ENCODE measurements at places on chromosomes 3 and 15. TPM values are rescaled to one million over a fixed set of nuclear protein-coding genes. Genes with fewer than 3 reads are reported as not detected.

Gene MASP1
- 0.92 TPM for total RNA-seq

DNA sequence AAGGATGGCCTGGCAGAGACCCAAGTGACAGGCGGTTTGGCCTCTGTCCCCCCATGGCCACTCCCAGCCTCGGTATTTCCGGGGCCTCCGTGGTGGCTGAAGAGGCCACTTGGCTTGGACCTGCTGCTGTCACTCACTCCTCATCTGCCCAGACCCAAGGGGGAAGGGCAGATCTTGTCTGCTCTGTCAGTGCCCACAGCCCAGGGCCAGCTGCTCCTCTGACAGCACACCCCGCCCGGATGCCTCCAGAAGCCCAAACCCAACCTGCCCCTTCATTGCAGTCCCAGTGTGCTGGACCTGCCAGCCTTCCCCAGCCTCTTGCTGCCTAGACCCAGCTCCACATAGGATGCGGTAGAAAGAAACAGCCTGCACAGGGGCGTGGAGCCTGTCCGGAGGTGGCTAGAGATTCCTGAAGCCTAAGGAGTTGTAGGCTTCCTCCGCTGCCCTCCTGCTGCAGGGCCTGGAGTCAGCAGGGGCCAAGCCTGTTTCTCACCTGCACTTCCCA lies 52.0 kb downstream of the MAGEF1 start:
- no peak overlapping the region for H3K4me3 ChIP-seq
- H3K27ac ChIP-seq = no peak overlapping the region
- no peaks in the 10 kb centered on the region for H3K27me3 ChIP-seq
- peaks cover 1% of the 10 kb centered on the region for H3K36me3 ChIP-seq

DNA sequence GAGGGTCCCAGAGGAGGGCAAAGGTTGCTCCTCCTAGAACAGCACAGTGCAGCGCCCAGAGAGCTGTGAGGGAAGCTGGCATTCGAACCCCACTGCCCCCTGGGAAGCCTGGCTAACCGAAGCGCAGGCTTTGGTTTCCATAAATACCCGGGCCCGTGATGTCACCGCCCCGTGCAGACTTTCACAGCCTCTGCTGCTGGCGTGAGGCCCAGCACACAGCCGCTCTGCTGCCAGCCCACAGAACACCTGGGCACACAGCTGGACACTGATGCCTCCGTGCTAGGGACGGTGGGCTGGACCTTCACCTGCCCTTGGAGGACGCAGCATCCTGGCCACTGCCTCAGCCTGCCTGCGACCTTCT lies 1.0 kb downstream of the IQSEC1 start:
- H3K27me3 ChIP-seq = peaks cover 29% of the 10 kb centered on the region
- H3K4me1 ChIP-seq = peaks cover 8% of the 10 kb centered on the region
- no peak overlapping the region for H3K4me3 ChIP-seq
- no peaks in the 10 kb centered on the region for H3K36me3 ChIP-seq

GRCh38 chr15:92666780-92667179 lies 11.2 kb upstream of the FAM174B start:
- H3K27me3 ChIP-seq = peaks cover 6% of the 10 kb centered on the region
- DNase-seq = no peak
- H3K4me3 ChIP-seq = no peak overlapping the region
- H3K4me1 ChIP-seq = peaks cover 37% of the 10 kb centered on the region

DNA sequence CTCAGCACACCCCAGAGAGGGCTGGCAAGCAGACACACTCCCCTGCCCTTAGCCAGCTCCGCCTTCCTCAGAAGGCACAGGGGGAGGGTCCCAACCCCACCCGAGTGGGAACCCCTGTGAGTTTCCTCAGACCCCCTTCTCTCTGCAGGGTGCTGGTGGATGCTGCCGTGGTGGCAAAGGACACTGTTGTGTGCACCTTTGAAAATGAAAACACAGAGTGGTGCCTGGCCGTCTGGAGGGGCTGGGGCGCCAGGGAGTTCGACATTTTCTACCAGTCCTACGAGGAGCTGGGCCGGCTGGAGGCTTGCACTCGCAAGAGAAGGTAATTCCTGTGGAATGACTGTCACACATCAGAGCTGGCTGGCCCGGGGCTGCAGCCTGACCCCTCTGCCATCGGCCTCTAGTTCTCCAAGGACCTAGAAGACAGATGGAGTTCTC lies 149.4 kb downstream of the LRRK1 start:
- DNase-seq = peak; percentile 73
- peak overlapping the region; percentile 32 for H3K27ac ChIP-seq
- no peak overlapping the region for H3K4me3 ChIP-seq
- H3K4me1 ChIP-seq = peaks cover 40% of the 10 kb centered on the region

Gene RETNLB
- total RNA-seq = not detected

DNA sequence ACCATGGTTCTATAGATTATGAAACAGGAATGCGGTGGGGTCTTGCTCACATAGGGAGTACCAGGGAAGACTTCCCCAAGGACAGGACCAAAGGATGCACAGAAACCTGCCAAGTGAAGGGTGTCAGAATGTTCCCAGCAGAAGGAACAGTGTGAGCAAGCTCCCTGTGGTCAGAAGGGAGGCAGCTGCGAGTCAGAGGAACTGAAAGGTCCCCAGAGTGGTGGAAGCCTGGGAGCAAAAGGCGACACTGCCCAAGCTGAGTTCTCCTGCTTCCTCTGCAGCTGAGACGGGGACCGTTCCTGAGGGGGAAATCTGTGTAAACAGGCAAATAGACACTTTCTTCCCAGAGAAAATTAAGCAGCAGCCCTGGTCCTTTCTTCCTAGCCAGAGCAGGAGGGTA lies 14.2 kb upstream of the SLC6A6 start:
- H3K36me3 ChIP-seq = no peaks in the 10 kb centered on the region
- H3K27me3 ChIP-seq = no peaks in the 10 kb centered on the region
- H3K4me3 ChIP-seq = no peak overlapping the region
- no peak for DNase-seq

Gene ZKSCAN7
- total RNA-seq = 6.8 TPM

GRCh38 chr3:50658416-50658815 lies 16.3 kb upstream of the DOCK3 start:
- no peaks in the 10 kb centered on the region for H3K27me3 ChIP-seq
- H3K27ac ChIP-seq = no peak overlapping the region
- no peaks in the 10 kb centered on the region for H3K36me3 ChIP-seq
- peaks cover 3% of the 10 kb centered on the region for H3K4me1 ChIP-seq

DNA sequence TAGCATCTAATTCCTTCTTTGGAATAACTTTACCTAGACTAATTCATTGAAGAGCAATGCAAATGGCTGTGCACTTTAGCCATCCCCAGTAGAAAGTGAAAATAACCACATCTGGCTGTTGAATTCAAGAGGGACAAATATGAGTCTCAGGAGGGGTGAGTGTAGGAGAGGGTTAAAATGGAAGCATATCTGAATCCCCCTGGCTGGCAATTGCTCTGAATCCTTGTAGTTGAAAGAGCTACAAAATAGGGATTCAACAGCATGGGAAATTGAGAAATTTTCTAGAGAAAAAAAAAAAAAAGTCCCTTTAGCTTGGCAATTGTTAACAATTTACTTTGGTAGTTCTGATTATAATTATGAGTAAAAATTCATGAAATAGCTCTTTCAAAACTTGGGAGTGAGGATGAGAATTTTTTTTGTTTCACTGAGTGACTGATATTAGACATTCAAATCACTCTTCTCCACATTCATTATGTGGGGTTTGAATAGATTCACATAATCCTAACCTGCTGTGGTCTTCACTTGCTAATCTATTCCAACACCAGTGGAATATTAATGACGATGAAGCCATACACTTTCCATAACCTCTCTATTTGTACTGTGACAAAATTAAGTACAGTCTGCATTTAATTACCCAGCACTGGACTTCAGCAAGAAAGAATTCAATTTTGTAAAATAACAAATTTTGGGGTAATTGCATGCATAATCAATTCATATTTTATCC lies 569.0 kb upstream of the MCTP2 start:
- no peak overlapping the region for H3K4me3 ChIP-seq
- H3K4me1 ChIP-seq = no peaks in the 10 kb centered on the region
- no peaks in the 10 kb centered on the region for H3K27me3 ChIP-seq

DNA sequence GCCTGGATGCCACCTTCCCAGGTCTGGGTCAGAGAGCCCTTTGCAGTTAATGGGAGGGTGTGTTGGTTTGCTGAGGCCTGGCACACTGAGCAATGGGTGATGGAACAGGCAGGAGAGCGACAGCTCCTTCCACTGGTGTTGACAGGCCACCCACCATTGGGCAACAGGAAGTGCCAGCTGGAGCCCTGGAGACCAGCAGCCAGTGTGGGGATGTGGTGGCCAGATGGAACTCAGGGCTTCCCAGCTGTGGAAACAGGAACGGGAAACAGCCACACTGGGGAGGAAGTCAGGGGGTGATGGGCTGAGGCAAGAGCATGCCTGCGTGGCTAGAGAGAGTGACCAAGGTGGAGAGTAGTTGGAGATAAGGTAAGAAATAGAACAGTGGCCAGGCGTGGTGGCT lies 9.3 kb downstream of the PSTPIP1 start:
- no peak overlapping the region for H3K27ac ChIP-seq
- H3K4me3 ChIP-seq = no peak overlapping the region
- no peak for DNase-seq
- H3K4me1 ChIP-seq = peaks cover 3% of the 10 kb centered on the region
- H3K27me3 ChIP-seq = peaks cover 9% of the 10 kb centered on the region

GRCh38 chr15:96066126-96066525 lies 264.4 kb upstream of the NR2F2 start:
- no peaks in the 10 kb centered on the region for H3K27me3 ChIP-seq
- no peak overlapping the region for H3K27ac ChIP-seq
- no peak for DNase-seq
- H3K36me3 ChIP-seq = no peaks in the 10 kb centered on the region

GRCh38 chr3:61595826-61596225 lies 34.5 kb downstream of the PTPRG start:
- H3K27ac ChIP-seq = no peak overlapping the region
- peaks cover 20% of the 10 kb centered on the region for H3K4me1 ChIP-seq
- H3K36me3 ChIP-seq = peaks cover 3% of the 10 kb centered on the region
- no peaks in the 10 kb centered on the region for H3K27me3 ChIP-seq
- no peak overlapping the region for H3K4me3 ChIP-seq

Gene XCR1
- total RNA-seq = not detected

DNA sequence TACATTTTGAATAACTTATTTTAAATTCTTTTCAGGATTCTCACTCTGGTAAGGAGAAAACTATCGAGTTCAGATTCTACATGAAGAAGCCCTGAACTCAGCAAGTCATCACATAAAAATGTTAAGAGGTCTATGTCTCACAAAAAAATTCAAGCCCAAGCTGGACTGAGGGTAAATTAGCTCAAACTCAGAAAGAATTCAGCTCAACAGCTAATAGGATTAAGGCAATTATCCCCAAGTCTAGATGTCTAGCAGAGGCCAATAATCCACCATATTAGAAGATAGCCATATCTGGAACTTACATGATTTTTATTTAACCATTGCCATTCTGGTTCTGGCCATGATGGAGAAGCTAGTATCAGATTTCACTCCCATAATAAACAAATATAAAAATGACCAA lies 909.7 kb downstream of the PLOD2 start:
- no peak overlapping the region for H3K4me3 ChIP-seq
- DNase-seq = no peak
- H3K36me3 ChIP-seq = peaks cover 9% of the 10 kb centered on the region
- H3K27me3 ChIP-seq = no peaks in the 10 kb centered on the region
- H3K27ac ChIP-seq = no peak overlapping the region
- H3K4me1 ChIP-seq = no peaks in the 10 kb centered on the region

- peaks cover 4% of the 10 kb centered on the region for H3K27me3 ChIP-seq
- no peak for DNase-seq
- peaks cover 2% of the 10 kb centered on the region for H3K4me1 ChIP-seq
- no peak overlapping the region for H3K4me3 ChIP-seq
- no peaks in the 10 kb centered on the region for H3K36me3 ChIP-seq
- H3K27ac ChIP-seq = no peak overlapping the region
These were observed 22.6 kb upstream of the SLC6A6 start for GRCh38 chr3:14379843-14380242.

- no peak for DNase-seq
- peaks cover 7% of the 10 kb centered on the region for H3K36me3 ChIP-seq
- H3K27ac ChIP-seq = peak overlapping the region; percentile 96
- no peak overlapping the region for H3K4me3 ChIP-seq
- H3K27me3 ChIP-seq = no peaks in the 10 kb centered on the region
- peaks cover 60% of the 10 kb centered on the region for H3K4me1 ChIP-seq
These were observed 4.4 kb downstream of the GXYLT2 start for GRCh38 chr3:72892081-72892775.

Gene CSK
- total RNA-seq = 39.9 TPM

DNA sequence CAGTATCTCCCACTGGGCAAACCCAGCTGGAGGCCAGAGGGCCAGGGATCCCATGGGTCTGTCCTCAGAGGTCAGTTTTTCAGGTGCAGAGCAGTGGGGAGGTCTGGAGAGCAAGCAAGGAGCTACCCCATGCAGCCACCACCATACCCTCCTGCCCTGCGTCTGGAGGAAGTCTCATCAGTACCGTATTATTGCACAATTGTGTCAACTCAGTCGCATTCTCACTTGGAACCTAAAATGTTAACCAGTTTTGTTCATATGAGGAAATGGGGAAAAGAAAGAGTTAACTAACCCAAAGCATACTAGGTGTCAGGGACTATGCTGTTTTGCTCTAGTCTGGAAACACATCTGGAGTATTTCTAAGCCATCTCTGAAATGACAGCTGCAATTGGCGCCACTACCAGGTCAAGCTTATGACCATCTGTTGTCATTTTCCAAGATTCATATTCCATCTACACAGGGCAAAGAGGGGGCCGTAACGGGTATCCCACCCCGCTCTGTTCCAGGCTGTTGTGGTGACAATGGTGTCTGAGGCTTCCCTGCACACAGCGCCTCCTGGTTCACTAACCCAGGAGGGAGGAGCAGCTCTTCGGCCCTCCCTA lies 16.9 kb upstream of the APBA2 start:
- no peaks in the 10 kb centered on the region for H3K36me3 ChIP-seq
- H3K27ac ChIP-seq = no peak overlapping the region
- H3K4me1 ChIP-seq = peaks cover 7% of the 10 kb centered on the region
- H3K27me3 ChIP-seq = no peaks in the 10 kb centered on the region
- no peak overlapping the region for H3K4me3 ChIP-seq

DNA sequence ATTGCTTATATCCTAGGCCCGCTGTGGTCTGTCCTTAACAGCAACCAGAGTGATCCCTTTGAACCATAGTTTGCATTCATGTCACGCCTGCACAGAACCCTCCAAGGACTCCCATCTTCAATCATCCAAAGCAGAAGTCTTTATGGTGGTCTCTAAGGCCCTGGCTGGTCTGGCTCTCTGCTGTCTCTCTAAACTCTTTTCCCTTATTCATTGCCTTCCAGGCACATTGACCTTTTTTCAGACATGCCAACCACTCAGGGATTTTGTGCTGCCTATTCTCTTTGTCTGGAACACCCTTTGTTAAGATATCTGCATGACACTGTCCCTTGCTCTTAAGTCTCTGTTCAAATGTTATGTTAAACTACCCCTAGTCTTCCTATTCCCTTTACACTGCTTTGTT lies 21.9 kb upstream of the ZBTB47 start:
- no peaks in the 10 kb centered on the region for H3K4me1 ChIP-seq
- no peak for DNase-seq
- peaks cover 34% of the 10 kb centered on the region for H3K36me3 ChIP-seq

DNA sequence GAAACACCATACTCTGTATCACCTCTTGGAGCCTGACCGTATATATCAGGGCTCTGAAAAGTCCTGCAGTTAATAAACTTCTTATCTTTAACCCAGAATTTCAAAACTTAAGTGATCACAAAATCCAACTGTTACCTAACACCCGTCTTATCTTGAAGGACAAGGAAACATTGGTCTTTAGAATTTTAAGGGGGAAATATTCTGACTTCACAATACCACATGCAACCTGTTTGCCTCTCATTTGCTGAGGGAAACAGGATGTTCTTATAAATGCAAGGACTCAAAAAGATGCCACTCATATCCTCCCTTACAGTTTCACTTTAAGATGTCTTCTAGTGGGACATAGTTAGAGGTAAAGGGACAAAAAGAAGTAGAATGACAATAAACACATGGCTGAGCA lies 67.9 kb downstream of the CRTC3 start:
- H3K4me1 ChIP-seq = peaks cover 14% of the 10 kb centered on the region
- peaks cover 24% of the 10 kb centered on the region for H3K36me3 ChIP-seq
- no peak for DNase-seq
- no peak overlapping the region for H3K4me3 ChIP-seq
- H3K27ac ChIP-seq = no peak overlapping the region

Measured in chondrocyte (in vitro differentiated cells).